ENCODE measurements at places on chromosomes 2 and 18.
A peak's percentile ranks its signal among the peaks of the same experiment; 100 is the strongest.

GRCh38 chr2:222613715-222614331, 42.1 kb downstream of the FARSB start:
- DNase-seq = no peak

DNA sequence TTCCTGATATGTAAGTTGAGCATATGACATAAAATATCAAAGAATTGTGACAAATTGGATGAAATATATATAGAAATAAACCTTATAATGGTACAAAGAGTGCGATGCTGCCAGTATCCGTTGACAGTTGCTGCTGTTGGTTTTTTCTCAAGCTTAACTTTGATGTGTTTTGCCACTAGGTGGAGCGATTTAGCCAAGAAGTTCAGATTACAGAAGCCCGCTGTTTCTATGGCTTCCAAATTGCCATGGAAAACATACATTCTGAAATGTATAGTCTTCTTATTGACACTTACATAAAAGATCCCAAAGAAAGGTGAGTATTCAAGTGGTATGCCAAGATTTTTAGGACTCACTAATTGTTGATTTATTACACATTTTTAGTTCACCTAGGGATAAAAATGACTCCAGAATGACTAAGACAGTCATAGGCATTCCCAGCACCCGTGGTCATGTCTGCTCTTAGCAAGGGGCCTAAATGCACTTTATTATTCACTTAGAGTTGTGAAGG, 2.1 kb downstream of the RRM2 start:
- DNase-seq = peak; percentile 16

- DNase-seq = no peak
Observed at GRCh38 chr18:36412778-36413177, 115.3 kb downstream of the FHOD3 start.

GRCh38 chr2:67616749-67617148, 219.6 kb downstream of the ETAA1 start:
- DNase-seq = no peak

DNA sequence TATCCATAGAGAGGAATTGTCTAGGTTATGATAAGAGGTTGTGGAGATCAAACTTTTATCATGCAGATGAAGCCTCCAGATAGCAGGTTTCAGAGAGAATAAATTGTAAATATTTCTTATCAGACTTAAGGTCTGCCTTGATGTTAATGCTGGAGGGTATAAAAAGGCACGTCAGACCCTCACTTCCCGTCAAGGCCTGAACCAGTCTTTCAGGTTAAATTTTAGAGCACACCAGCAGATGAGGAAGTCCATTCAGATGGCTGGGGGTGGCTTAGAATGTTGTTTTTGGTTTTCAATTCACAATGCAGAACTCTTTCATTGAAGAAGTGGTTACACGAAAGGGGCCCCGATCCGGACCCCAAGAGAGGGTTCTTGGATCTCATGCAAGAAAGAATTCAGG, 144.4 kb upstream of the FBXO11 start:
- DNase-seq = no peak

DNA sequence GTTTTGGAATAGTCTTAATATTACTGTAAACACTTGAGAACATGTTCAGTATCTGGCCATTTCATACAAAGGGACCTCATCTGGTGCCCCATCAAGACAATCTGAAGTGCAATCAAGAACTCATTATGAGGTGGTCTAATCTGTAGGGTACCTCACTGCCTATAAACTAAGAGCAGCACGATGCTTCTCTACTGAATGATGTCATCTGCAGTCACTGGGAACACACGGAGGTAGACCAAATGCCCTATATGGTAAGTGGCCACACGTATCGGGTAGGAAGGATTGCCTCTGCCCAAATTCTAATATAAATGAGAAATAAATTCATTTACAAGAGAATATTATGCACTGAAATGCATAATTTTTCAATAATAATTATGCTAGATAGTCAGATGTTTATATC, 90.4 kb downstream of the SLC8A1 start:
- no peak for DNase-seq

GRCh38 chr2:43233218-43234212, 7.1 kb upstream of the ZFP36L2 start:
- DNase-seq = no peak

DNA sequence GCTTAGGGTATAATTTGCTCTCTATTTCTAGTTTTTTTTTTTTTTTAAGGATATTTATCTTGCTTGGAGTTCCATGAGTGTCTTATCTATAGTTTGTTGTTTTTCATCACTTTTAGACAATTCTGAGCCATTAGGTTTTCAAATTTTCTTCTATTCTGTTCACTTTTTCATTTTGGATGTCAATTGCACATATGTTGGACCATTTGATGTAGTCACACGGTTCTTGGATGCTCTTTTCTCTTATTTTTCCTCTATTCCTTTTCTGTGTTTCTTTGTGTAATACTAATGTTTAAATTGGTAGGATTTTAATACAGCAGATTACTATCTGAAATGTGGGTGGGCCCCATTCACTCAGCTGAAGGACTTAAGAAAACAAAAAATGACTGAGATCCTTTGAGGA, 292.6 kb downstream of the CALCRL start:
- no peak for DNase-seq

DNA sequence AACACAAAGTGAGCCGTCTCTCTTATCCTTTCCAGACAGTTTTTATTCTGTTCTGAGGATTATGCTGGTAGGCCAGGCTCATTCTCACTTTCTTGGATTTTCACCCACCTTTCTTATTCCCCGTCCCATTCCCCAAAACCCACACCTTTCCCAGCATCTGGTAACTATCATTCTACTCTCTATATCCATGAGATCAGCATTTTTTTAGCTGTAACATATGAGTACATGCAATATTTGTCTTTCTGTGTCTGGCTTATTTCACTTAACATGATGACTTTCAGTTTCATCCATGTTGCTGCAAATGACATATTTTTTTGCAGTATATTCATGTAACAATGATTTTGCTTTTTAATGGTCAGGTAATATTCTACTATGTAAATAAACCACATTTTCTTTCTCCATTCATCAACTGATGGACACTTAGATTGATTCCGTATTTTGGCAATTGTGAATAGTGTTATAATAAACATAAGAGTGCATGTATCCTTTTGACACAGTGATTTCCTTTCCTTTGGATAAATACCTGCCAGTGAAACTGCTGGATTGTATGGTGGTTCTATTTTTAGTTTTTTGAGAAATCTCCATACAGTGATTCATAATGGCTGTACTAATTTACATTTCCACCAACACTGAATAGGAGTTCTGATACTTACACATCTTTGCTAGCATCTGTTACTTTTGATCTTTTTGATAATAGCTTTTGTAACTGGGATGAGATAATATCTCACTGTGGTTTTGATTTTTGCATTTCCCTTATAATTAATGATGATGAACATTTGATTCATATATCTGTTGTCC, 289.3 kb downstream of the RPRM start:
- DNase-seq = no peak

DNA sequence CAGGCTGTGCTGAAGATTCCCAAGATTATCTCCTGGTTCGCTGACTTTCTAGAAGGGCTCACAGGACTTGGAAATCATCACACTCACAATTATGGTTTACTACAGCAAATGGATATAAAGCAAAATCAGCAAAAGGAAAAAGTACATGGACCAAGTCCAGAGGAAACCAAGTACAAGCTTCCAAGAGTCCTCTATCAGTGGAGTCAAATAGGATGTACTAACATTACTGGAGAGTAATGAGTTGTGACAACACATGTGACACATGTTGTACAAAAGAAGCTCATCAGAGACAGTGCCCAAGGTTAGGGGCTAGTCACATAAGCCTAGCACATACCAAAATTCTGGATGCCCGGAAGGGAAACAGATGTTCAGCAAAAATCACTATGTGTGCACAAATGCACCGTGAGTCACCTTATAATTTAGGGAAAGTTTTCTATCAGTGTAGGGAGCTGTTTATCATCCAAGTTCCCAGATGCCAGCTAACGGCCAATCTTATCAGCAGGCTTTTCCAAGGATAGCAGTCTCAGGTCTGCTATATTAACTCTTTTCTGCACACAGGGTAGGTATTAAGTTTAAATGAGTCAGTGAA, 9.5 kb downstream of the TMEM237 start:
- no peak for DNase-seq

DNA sequence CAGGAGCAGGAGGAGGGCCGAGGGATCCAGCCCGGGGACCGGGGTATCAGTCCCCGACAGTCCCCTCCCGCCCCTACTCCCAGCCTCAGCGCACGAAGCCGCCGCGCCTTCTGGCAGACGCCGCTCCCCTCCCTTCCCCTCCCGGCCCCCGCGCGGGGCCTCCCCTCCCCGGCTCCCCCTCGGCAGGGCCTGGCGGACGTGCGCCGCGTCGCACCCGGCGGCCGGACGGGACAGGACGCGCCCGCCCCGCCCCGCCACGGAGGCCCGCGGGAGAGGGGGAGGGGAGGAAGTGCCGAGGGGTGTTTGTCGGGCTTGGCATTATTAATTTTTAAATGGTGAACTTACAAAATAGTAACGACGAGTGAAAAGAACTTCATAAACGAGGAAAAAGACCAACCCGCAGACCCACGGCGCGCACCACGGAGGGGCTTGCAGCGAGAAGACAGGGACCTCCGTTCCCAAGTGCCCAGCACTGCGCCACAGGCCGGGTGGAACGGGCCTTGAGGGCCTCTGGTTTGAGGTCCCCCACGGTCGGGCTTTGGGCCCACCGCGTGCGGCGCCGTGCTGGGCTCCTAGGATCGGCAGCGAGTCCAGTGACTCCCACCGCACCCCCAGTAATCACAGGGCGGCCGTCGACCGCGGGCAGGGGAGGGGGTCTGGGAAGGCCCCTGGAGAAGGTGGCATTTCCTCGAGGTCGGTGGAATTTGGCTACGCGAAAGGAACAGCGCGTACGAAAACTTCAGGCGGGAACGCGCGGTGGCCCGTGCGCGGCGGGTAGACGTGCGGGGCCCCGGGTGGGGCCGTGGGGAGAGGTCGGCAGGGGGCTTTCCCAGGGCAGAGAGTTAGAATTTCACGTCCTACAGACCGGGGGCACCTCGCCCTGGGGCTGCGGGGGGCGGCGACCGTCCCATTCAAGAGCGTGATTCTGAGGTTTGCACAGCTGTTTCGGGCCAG, 954 bp upstream of the CTDSP1 start:
- peak; percentile 53 for DNase-seq

GRCh38 chr2:36246320-36246990, 109.1 kb upstream of the CRIM1 start:
- DNase-seq = no peak

DNA sequence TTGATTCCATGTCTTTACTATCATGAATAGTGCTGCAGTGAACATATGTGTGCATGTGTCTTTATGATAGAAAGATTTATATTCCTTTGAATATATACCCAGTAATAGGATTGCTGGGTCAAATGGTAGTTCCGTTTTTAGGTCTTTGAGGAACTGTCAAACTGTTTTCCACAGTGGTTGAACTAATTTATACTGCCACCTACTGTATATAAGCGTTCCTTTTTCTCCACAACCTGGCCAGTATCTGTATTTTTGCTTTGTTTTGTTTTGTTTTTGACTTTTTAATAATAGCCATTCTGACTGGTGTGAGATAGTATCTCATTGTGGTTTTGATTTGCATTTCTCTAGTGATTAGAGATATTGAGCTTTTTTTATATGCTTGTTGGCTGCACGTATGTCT, 641.6 kb downstream of the SUCLG1 start:
- no peak for DNase-seq

DNA sequence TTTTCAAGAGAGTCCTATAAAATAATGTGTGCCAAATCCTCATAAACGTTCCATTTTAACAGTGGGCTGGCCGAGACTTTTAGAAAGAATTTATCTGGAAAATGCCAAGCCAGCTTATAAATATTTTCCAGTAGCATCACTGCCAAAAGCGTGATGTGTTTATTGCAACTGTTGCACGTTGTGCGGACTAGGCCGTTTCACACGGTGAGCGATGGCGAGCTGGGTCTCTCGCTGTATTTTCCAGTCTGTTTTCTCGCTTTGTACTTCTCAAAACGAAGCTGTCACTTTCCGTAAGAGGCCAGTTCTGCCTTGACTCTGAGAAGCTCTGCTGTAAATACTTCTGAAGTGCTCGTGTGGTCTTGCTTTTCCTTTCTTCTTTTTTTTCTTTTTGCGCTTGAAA, 65.0 kb upstream of the ZNF236 start:
- DNase-seq = no peak

GRCh38 chr2:200966770-200967169, 3.3 kb upstream of the ORC2 start:
- DNase-seq = no peak

DNA sequence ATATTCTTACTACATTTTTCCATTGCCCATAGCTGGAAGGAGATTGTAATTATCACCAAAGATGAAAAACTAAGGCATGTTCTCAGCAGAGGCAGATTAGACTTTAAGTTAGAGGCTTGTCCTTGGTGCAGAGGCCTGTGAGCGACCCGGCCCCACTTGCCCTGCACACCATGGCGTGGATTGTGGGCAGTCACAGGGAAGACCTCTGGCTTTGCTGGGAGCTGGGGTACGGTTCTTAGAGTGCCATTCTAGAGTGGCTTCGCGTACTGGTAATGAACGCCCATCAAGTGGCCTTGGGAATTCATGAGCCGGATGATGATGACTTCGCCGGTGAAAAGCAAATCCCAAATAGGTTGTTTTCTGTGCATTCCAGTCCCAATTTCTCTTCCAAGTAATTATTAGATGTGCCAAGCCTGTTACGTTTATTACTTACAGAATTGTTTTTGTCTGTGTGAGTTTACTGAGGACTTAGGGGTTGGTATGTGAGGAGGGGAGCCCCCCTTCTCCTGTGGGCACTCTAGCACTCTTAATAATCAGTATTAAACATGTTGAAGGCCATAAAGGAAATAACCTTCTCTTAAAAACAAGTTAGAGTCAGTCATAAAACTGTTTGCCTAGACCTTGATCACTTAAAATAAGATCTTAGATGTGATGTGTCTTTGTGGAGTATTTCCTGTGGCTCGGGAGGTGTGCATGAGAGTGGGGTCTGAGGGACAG, 90.6 kb downstream of the LDLRAD4 start:
- no peak for DNase-seq

DNA sequence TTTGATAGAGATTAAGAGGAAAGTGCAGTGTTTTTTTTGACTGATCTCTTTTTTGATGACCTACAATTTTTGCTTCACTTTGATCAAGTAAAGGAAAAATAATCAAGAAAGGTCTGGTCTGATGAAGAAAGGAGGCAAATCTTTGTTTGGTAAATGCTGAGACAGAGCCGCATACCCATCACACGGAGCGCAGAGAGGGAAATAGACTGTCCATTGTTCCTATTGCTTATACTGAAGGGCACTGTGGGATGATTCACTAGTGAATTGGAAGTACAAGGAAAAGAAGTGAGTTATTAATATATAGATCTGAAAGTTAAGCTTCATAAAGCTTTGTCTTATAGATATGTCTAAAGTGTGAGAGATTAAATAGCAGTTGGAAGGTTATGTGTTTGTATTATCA, 455.1 kb downstream of the PLCL1 start:
- DNase-seq = no peak

DNA sequence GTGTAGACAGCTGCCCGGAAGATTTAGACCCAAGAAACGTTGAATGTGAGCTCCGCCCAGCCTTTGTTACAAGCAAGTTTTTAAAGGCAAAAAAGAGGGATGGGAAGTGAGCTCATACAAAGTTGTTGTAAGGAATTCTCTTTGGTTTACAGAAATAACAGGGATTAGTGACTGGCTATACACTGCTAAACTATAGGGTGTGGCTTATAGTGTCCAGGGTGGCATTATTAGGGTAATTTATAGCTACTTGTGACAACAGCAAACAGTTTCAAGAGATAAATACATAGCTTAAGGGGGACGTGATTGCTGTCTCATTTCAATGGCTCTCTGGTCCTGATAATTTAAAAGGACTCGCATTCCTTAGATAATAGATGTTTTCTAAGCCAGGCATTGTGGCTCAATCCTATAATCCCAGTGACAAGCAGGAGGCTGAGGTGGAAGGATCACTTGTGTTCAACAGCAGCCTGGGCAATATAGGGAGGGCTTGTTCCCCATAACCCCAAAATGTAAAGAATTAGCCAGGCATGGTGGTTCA, 66.5 kb upstream of the TGIF1 start:
- DNase-seq = no peak
